ENCODE measurements at places on chromosomes 5 and 9.

- DNase-seq = no peak
Measured at GRCh38 chr9:76290555-76290954, 103.7 kb downstream of the RFK start.

- DNase-seq = no peak
Measured at GRCh38 chr5:159181152-159181551, 28.2 kb downstream of the RNF145 start.

DNA sequence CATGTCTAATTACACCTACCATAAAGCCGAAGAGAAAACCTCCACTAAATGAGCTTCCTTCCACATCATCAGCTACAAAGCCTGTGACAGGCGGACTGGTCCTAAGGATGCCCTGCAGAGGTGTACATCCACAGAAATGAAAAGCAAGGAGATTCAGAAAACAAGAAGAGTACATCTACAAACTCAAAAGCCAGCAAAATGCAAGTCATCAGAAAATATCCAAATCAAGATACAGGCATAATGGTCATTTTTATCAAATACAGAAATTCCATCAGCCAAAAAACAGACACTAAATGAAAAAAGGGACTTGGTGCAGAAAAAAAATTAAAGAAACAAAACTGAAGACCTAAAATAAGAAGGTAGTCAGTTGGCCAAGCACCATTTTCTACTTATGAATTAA is 79.7 kb downstream of the FRMD3 start:
- no peak for DNase-seq

GRCh38 chr5:72066705-72067107 is 40.6 kb upstream of the MAP1B start:
- DNase-seq = no peak

DNA sequence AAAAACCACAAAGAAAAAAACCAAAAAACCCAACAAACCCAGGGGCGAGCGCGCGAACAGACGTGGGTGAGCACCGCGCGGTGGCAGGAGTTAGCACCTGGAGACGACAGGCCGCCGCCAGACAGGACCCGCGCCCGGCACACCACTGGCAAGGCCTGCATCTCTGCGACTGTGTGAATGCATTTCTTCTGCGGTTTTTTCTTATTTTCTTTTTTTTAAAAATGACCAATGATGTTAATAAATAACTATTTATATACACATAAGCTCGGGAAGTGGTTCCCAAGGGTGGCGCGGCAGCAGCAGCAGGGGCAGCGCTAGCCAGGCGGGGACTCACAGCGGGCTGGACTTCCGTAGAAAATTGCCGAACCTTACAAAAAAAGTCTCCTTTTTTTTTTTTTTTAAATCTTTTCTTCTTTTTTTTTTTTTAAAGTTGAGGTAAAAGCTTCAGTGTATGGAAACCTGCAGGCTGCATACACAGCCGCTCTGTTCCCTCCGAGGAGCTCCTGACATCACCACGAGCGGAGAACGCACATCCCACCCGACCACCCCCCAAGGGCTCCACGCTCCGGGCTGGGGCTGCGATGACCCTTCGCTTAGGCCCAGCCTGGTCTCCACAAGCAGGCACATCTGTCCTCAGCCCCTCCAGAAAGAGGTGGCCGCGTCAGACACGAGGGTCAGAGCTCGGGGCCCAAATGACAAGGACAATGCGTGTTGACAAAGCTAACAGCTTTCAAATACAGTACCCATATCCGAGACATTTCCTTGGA is 7.4 kb downstream of the BRD3OS start:
- DNase-seq = no peak

DNA sequence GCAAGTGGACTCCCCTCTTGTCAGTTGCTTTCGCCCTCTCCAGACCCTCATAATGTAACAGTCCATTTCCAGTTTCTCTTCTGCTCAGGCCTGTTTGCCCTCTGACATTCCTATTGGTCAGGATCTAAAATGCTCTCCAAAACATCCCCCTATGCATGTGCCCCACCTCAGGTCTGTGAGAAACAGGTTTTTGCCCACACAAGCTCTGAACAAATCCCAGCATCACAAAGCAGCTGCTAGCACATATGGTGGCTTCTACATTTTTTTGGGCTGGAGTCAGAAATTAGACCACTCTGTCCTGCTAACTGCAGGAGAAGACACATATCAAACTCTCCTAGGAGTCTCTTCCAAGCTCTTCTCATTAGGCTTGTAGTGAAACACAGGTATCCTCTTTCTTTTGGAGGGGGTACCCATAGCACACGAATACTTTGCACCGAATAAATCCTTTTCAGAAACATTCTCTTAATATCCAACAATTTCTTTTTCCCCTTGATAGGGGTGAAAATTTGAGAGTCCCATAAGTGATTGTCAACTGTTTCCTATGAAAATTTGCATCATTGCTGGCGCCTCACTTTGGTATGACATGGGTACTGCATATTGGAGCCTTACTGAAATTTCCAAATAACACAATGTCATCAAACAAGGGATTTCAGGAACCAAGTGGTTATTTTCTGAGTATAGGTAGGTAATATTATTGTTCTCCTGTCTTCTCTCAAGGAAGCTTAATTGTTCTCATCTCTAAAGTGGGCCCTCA is 19.3 kb upstream of the HSPA9 start:
- no peak for DNase-seq

GRCh38 chr5:9865574-9865973 is 235.4 kb upstream of the TAS2R1 start:
- no peak for DNase-seq

GRCh38 chr9:91043056-91043810 is 241.6 kb downstream of the SYK start:
- no peak for DNase-seq
